ENCODE measurements at places on chromosomes 6 and 20. TPM values are rescaled to one million over a fixed set of nuclear protein-coding genes. Genes with fewer than 3 reads are reported as not detected.
A peak's percentile ranks its signal among the peaks of the same experiment; 100 is the strongest.

- no peak overlapping the region for H3K27ac ChIP-seq
- H3K4me1 ChIP-seq, result peaks cover 22% of the 10 kb centered on the region
- H3K4me3 ChIP-seq, result no peak overlapping the region
These were observed 4.1 kb upstream of the GPR63 start for GRCh38 chr6:96841345-96841744.

- DNase-seq, result no peak
- no peak overlapping the region for H3K4me3 ChIP-seq
- no peak overlapping the region for H3K27ac ChIP-seq
- no peaks in the 10 kb centered on the region for H3K4me1 ChIP-seq
- peaks cover 4% of the 10 kb centered on the region for H3K36me3 ChIP-seq
- no peaks in the 10 kb centered on the region for H3K27me3 ChIP-seq
These were observed 635.1 kb downstream of the EPHA7 start for GRCh38 chr6:92784235-92784634.

The ANKRD66 gene
- total RNA-seq, result not detected

DNA sequence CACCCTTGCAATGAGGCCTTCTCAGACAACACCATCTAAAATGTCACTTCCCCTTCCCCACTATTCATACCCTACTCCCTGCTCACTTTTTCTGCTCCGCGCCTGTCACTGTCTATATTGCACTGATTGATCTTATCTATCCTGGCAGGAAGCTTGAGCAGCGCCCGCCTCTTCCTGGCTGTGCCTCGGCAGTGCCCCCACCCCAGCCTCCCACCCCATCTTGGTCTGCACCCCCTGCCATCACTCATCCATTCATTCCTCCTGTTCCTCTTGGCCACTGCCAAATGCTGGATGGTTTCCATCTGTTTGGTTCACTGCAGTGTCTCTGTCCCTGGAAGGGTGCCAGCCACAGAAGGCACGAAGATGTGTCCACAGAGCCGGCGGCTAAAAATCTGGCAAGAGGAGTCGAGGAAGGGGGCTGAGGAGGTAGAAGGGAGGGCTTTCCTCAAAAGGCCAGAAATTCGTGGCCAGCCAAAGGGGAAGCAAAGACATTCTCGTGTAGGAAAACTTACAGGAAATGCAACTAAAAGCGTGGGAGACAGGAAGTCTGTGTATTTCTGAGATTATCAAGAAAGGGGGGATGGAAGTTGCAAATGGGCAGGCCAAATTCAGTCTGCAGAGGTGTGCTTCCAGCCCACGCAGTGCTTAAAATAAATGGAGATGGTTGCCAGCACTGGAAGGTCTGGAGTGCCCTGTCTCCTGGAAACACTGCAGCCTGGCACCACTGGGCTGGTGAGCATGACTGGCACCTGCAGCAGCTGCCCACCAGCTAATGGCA, 27.6 kb downstream of the SYNJ2 start:
- H3K27me3 ChIP-seq, result no peaks in the 10 kb centered on the region
- H3K4me1 ChIP-seq, result peaks cover 85% of the 10 kb centered on the region
- peak overlapping the region; percentile 84 for H3K27ac ChIP-seq
- DNase-seq, result peak; percentile 77

The IRF4 gene
- total RNA-seq, result not detected

The HFE gene
- 13.6 TPM for total RNA-seq

Measured in HFFc6 (cell line).